ENCODE measurements at places on chromosomes 7 and 10. TPM values are rescaled to one million over a fixed set of nuclear protein-coding genes. Genes with fewer than 3 reads are reported as not detected.

Gene HILPDA
- 9.1 TPM for total RNA-seq

Gene PRSS37
- total RNA-seq: not detected

Gene TMEM213
- total RNA-seq: not detected

Gene SND1
- 146 TPM for total RNA-seq

Gene CDH23
- total RNA-seq: 58.7 TPM

Gene PSD
- 5.3 TPM for total RNA-seq

Gene A1CF
- 7.8 TPM for total RNA-seq

Gene GIMAP1
- total RNA-seq: 0.99 TPM

DNA sequence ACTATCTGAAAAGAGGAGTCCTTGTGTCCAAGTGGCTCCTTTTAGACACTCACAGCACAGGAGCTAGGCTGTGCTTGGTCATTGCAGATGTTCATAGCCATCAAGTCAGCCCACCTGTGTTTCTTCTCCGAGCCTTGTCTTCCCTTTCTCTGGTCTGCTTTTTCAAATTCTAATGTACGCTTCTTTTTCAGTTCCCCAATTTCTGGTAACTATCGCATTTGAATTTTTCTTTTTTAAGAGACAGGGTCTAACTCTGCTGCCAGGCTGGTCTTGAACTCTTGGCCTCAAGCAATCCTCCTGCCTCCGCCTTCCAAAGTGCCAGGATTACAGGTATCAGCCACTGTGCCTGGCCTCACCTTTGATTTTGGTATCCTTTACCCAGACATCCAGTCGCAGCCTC, 18.9 kb downstream of the APBB1IP start:
- no peak for DNase-seq

DNA sequence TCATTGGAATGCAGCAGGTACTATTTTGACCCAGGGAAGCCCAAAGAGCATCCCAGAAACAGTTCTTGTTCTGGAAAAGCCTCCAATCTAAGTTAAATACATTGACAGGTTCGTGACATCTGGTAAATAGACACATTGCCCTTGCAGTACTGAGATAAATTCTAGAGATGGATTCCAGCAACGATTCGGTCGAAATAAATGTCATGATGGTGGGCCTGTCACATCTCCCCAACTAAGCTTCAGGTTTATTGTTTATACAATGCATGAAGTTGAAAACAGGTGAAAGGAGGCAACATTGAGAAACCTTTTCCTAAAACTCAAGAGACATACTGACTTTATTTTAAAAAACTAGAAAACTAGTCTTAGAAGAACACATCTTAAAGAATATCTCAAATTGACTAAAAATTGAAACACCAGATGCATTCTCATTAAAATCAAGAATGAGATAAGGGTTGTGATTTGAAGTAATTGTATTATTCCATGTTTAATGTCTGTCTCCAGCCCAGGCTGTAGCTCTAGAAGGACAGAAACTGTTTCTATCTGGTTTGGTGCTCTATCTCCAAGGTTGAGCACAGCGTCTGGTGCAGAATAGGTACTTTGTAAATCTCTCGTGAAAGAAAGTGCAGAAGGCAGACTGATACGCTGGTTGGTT, 114.0 kb downstream of the CABCOCO1 start:
- DNase-seq: no peak

DNA sequence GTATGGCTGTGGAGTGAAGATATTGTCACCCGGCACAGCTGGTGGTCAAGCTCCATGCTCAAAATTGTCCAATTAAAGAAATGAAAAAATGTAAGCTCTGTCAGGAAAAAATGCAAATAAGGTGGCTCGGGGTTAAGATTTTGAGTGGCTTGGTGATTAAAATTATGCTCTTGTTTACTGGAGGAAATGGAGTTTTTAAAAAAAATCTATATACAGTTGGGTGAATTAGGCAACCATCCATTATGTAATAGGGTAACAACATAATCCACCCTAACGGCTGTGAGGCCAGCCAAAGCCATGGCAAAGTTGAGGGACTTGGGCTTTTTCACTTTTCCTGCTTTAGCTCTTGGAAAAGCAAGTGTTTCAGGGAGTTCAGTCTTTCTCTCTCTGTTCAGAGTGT, 260.8 kb upstream of the HABP2 start:
- no peak for DNase-seq

GRCh38 chr7:106522696-106523095, 138.3 kb downstream of the CCDC71L start:
- no peak for DNase-seq

- no peak for DNase-seq
These were observed 382 bp upstream of the MBLAC1 start for GRCh38 chr7:100126239-100126930.

- peak; percentile 18 for DNase-seq
These were observed 4.4 kb downstream of the RASGEF1A start for GRCh38 chr10:43262397-43262901.

GRCh38 chr7:80623503-80624252, 14.8 kb upstream of the CD36 start:
- no peak for DNase-seq

- DNase-seq: no peak
These were observed 704.7 kb upstream of the C7orf33 start for GRCh38 chr7:147885869-147886268.

- DNase-seq: no peak
These were observed 159.8 kb downstream of the CCDC7 start for GRCh38 chr10:32605787-32606186.
